ENCODE measurements at places on chromosomes 1 and 21.

DNA sequence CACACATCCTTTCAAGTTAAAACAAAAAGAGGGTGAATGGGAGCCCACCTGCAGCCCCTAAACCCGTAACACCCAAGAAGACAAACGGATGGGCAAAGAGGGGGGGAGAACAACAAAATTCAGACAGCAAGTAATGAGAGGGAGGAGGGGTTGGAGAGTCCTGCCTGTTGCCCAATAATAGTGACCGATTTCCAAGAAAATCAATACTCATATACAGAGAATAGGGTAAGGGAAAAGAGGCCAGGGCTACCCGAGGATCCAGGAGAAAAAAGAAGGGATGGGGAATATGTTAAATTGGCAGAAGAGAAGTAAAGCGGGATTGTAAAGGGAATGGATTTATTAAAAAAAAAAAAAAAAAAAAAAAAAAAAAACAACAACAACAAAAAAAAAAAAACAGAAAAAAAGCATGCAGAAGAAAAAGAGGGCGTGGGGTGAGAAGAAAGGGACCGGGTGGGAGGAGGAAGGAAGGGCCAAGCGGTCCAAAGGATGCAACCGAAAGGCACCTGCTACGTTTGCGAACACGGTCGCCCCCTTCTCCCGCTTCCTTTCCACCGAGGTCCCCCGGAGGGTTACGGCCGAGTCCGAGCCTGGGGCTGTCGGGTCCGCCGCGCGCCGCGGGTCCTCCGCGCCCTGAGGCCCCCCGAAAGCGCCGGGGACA is 930 bp downstream of the SLC30A10 start:
- H3K36me3 ChIP-seq: peaks cover 3% of the 10 kb centered on the region
- peaks cover 7% of the 10 kb centered on the region for H3K27me3 ChIP-seq
- peak overlapping the region; percentile 41 for H3K4me3 ChIP-seq
- H3K4me1 ChIP-seq: no peaks in the 10 kb centered on the region

DNA sequence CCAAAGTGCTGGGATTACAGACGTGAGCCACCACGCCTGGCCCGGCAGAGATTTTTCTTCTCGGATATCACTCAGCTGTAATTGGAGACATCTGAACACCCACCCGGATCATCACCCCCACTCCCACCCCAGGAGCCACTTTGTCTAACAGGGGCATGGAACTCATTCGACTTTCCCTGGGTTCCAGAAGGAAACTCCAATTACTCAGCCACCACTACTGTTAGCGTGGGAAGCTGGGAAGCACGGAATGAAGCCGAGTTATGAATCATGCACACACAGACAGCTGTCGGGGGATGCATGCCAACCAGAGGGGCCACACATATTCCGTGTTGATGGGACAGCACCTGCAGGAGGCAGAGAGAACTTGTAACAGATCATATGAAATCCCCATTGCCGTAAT is 85.2 kb downstream of the HLCS start:
- peaks cover 1% of the 10 kb centered on the region for H3K36me3 ChIP-seq
- no peak for DNase-seq
- no peak overlapping the region for H3K4me3 ChIP-seq
- H3K4me1 ChIP-seq: no peaks in the 10 kb centered on the region
- no peak overlapping the region for H3K27ac ChIP-seq

DNA sequence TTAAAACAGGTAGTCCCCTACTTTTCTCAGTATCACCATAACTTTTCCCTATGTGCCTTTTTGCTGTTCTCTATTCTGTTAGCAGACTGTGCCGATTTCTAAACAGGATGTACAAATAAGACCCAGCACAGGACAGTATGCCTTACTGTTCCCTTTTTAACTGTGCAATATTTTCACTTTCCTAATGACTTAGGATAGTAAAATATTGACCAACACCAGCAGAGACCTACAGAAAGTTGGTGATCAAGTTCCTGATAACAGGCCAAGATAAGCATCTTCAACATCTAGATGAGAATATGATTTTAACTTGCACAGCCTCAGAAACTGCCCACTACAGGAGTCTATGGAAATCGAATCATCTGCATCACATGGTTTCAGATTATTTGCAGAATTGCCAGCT is 42.0 kb downstream of the ADSS2 start:
- H3K27ac ChIP-seq: no peak overlapping the region
- no peaks in the 10 kb centered on the region for H3K27me3 ChIP-seq

- no peaks in the 10 kb centered on the region for H3K27me3 ChIP-seq
- H3K4me3 ChIP-seq: no peak overlapping the region
- H3K27ac ChIP-seq: no peak overlapping the region
- no peaks in the 10 kb centered on the region for H3K4me1 ChIP-seq
Measured at GRCh38 chr1:99571092-99571734, 74.7 kb upstream of the PALMD start.

DNA sequence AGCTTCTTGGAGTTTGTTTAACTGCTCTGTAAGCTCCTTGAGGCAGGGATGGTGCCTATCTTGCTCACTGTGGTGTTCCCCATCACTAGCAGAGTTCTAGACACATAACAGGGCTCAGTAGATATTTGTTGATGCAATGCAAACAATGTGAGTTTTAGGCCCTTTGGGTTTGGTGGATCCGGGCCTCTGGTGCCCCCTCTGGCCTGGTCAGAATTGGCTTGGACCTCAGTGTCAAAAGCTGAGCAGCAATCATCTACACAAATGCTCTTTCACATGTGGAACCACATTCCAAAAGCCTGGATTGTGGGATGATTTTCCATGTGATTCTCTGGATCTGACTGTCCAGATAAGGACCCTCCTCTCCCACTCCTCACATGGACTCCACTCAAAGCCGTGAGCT is 53.4 kb upstream of the BCAR3 start:
- H3K27ac ChIP-seq: no peak overlapping the region
- no peak for DNase-seq
- no peaks in the 10 kb centered on the region for H3K27me3 ChIP-seq
- no peak overlapping the region for H3K4me3 ChIP-seq

- H3K27me3 ChIP-seq: no peaks in the 10 kb centered on the region
- H3K27ac ChIP-seq: no peak overlapping the region
- no peaks in the 10 kb centered on the region for H3K36me3 ChIP-seq
- H3K4me1 ChIP-seq: no peaks in the 10 kb centered on the region
Measured at GRCh38 chr21:28614791-28615190, 377.9 kb downstream of the LTN1 start.

- no peaks in the 10 kb centered on the region for H3K27me3 ChIP-seq
- H3K27ac ChIP-seq: peak overlapping the region; percentile 70
- H3K36me3 ChIP-seq: peaks cover 17% of the 10 kb centered on the region
- peak overlapping the region; percentile 57 for H3K4me3 ChIP-seq
- DNase-seq: peak; percentile 86
Measured at GRCh38 chr1:41382480-41383090, 21.4 kb downstream of the FOXO6 start.

DNA sequence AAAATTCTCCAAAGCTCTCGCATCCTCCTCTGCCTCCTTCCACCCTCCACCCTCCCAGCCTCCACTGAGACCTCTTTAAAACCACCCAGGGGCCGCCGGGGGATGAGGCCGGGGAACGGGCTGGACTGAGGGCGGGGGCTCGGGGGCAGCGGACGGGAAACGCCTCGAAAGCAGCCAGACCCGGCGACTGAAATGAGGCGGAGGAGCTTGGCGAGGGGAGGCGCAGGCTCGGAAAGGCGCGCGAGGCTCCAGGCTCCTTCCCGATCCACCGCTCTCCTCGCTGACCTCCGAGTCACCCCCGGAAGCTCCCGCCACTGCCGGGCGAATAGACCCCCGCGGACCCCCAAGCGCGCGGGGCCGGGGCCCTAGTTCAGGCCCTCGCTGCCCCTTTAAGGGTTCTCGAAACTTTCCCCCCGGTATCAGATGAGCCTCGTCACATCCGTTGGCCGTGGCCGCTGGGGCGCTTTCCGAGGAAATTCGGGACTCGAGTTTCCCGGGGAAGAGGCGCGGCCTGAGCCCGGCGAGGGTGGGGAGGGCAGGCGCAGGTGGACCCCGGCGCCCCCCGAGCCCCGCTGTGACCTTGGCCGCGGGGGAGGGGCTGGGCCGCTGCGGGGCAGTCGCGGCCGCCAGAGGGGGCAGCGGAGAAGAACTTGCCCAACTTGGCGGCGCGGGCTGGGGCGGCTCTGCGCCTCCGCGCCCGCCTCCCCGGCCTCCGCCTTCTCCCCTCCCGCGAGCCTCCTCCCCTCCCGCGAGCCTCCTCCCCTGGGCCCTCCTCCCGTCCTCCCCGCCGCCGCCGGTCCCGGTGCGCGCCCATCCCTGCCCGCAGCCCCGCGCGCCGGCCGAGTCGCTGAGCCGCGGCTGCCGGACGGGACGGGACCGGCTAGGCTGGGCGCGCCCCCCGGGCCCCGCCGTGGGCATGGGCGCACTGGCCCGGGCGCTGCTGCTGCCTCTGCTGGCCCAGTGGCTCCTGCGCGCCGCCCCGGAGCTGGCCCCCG is at the start of gene BACE2:
Gene BACE2, plus strand, starts transcription at position 813 of the 995 bp plus-strand sequence. Its CDS starts 104 bp downstream, at position 917.
- H3K4me1 ChIP-seq: peaks cover 2% of the 10 kb centered on the region
- no peaks in the 10 kb centered on the region for H3K36me3 ChIP-seq
- no peaks in the 10 kb centered on the region for H3K27me3 ChIP-seq
- peak within 1 kb of the TSS; percentile 73 for H3K4me3 ChIP-seq

DNA sequence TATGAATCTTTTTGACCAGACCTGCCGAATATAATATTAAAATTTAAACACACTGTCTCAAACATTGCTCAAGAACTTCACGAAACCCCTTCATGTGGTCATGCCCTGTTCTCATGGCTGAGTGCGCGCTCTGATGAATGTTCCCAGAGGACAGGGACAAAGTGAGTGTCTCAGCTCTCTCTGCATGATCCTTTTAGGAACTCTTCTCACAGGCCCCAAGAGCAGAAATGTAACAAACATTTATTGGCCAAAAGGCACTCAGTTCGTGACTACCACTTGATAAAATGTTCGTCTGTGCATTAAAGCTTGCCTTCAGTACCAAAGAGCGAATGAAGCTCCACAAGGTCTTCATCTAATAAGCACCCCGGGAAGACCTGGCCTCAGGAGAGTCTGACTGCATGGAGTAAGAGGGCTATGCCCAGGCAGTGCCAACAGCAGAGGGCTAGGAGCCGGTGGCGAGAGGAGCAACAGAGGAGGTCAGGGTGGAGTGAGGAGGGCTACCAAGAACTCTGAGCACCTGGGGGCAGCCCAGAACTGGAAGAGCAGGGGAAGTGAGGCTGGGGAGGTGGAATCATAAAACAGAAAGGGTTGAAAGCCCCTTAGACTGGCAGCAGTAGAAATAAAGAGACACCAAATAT is 171.1 kb downstream of the RHOU start:
- peaks cover 2% of the 10 kb centered on the region for H3K4me1 ChIP-seq
- H3K4me3 ChIP-seq: no peak overlapping the region
- H3K36me3 ChIP-seq: no peaks in the 10 kb centered on the region
- H3K27me3 ChIP-seq: no peaks in the 10 kb centered on the region
- no peak for DNase-seq

- peaks cover 3% of the 10 kb centered on the region for H3K4me1 ChIP-seq
- no peak overlapping the region for H3K4me3 ChIP-seq
- H3K27ac ChIP-seq: no peak overlapping the region
- no peak for DNase-seq
- H3K36me3 ChIP-seq: peaks cover 3% of the 10 kb centered on the region
- no peaks in the 10 kb centered on the region for H3K27me3 ChIP-seq
Measured at GRCh38 chr1:56495538-56495937, 83.8 kb downstream of the PLPP3 start.

GRCh38 chr21:30194701-30195299 is 21.1 kb downstream of the CLDN8 start:
- no peaks in the 10 kb centered on the region for H3K27me3 ChIP-seq
- H3K4me3 ChIP-seq: no peak overlapping the region
- H3K27ac ChIP-seq: no peak overlapping the region
- H3K4me1 ChIP-seq: no peaks in the 10 kb centered on the region

DNA sequence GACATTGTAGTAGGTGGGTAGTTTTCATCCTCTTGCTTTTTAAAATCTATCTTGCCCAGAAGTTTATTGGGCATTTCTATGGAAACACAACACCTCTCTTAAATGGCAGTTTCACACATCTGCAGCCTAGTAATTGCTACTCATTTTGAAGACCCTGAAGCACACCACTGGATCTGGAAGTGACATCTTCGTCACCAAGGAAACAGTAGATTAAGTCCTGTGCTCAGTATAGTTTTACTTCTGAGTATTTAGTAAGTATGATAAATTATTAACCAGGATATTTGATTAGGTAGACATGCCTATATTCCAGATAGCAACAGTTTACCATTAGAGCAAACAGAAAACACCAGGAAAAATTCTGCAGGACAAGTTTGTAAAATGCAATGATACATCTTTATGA is 48.7 kb downstream of the UCK2 start:
- H3K4me3 ChIP-seq: no peak overlapping the region
- no peaks in the 10 kb centered on the region for H3K27me3 ChIP-seq
- peaks cover 18% of the 10 kb centered on the region for H3K4me1 ChIP-seq
- peak; percentile 60 for DNase-seq
- H3K27ac ChIP-seq: no peak overlapping the region
- H3K36me3 ChIP-seq: no peaks in the 10 kb centered on the region

DNA sequence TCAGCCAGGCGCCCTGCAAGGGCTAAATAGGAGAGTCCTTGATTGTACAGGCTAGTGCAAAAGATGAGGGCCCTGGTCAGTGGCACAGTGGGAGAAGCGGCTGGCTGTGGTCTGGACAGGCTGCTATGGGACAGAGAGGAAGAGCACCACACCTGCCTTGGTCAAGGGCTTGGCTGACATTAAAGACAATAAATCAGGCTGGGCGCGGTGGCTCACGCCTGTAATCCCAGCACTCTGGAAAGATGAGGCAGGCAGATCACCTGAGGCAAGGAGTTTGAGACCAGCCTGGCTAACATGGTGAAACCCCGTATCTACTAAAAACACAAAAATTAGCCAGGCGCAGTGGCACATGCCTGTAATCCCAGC is 62.9 kb downstream of the NID1 start:
- no peak overlapping the region for H3K4me3 ChIP-seq
- no peak overlapping the region for H3K27ac ChIP-seq
- H3K36me3 ChIP-seq: no peaks in the 10 kb centered on the region
- no peaks in the 10 kb centered on the region for H3K4me1 ChIP-seq
- H3K27me3 ChIP-seq: no peaks in the 10 kb centered on the region

GRCh38 chr1:107010582-107010981 is 45.9 kb upstream of the PRMT6 start:
- H3K4me3 ChIP-seq: no peak overlapping the region
- no peak overlapping the region for H3K27ac ChIP-seq

DNA sequence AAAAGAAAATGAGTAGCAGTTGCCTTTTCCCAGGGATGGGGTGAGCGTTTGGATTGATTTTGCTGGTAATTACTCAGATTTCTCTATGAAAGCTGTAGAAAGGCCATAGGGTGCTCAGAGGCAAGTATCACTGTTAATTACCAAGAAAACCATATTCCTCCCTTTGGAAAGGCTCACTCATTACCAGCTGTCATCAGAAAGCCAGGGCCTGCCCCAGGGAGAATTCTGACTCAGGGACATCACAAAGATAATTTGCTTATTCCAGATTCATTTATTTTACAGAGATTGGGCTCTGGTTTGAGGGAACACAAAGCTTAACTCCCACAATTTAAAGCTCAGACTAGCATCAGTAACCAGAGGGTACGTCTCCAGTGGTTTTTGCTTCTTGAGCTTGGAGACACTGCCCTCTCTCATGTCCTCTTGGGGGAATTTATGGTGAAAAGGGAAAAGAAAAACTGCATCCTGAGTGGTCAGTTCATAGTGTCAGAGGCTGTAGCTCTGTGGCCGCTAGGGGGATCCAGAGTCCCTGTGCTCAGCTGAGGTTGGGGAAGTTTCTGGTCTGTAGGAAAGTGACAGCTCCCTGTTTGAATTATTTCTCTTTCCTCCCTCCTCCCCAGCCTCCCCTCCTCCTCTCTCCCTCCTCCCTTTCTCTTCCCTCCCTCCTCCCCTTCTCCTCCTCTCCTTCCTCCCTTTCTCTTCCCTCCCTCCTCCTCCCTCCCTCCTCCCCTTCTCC is 204.3 kb downstream of the KCNJ6 start:
- no peaks in the 10 kb centered on the region for H3K36me3 ChIP-seq
- peak; percentile 67 for DNase-seq
- H3K4me1 ChIP-seq: no peaks in the 10 kb centered on the region
- no peaks in the 10 kb centered on the region for H3K27me3 ChIP-seq

GRCh38 chr1:173798078-173798477 is 26.4 kb upstream of the DARS2 start:
- DNase-seq: no peak
- no peak overlapping the region for H3K4me3 ChIP-seq
- no peaks in the 10 kb centered on the region for H3K4me1 ChIP-seq
- H3K27ac ChIP-seq: no peak overlapping the region
- H3K36me3 ChIP-seq: no peaks in the 10 kb centered on the region
